SK-MEL-5 (cell line): ENCODE measurements at places on chromosomes 1 and 21.
A peak's percentile ranks its signal among the peaks of the same experiment; 100 is the strongest.

DNA sequence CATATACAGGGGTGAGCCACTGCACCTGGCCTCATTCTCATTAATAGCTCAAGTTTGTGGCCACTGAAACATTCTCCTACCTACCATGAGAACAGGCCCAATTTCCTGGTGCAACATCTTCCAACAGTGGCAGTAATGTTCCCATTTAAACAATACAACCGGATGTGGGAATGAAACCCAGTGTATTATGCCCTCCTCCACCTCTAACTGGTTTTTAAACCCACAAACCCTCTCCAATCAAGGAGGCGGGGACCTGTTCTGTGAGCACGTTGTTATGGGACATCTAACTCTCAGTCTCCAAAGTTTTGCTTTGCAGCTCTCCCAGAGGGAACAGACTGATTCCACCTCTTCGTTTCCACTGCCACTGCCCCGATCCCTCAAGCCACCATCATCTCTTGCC is 2.6 kb downstream of the CTNNBIP1 start:
- DNase-seq = no peak

DNA sequence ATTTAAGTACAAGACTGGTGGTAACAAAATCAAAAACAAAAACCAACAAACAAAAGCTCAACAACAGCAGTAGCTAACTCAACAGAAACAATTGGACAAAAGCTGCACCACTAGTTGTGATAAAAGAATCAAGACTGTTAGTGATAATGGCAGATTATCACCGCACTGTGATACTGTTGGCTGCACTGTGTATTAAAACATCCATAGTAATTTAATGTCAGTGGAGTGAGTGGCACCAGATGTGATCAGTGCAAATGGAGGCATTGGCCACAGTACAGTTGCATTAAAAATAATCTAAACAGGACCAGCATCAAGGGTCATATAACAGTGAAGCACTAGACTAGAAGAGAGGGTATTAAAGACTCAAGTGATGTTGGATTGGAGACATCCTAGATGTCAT is 1341.3 kb downstream of the MRPL39 start:
- DNase-seq = no peak

DNA sequence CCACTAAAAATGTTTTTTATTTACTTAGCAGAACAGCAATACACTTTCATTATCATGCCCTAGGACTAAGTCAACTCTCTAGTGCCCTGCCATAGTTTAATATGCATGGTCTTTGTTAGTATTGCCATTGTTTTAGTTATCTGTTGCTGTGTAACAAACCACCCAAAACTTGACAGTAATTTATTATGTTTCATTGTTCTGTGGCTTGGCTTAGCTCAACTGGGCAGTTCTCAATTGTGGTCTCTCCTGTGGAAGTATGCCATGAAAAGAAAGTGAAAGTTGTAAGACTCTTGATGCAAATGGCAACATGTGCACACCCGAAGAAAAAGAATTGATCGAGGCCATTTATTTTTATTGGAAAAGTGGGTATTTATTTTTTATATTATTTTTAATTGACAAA is 206.3 kb upstream of the KCTD3 start:
- DNase-seq = peak; percentile 69

DNA sequence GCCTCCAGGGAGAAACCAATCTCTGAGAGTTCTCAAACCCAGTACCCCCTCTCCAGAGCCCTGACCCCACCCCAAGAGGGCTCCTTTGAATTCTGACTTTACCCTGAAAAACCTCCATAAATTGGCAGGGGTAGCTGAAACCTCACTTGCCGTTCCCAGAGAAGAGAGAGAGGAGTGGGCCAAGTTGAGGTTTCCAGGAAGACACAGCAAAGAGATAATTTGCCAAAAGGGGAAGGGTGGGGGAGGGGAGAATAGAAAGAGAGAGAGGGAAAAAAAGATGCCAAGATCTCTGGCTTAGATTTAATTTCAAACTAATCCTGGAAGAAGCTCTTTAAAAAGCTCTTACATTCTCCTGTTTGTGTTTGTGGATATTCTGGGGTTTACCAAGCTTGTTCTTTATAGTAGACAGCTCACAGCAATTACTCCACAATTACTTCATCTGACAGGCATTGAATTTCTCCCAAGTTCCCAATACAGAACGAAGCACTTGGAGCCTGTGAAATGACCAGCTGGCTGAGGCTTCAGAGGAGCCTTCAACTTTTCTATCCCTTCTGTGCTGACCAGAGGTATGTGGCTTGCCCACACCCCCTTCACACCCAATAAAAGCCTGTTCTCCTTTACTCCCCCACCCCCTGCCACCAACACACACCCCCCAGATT is 1.1 kb upstream of the GRHL3 start:
- DNase-seq = no peak

GRCh38 chr1:199167460-199167859 is 528.6 kb downstream of the PTPRC start:
- DNase-seq = no peak

DNA sequence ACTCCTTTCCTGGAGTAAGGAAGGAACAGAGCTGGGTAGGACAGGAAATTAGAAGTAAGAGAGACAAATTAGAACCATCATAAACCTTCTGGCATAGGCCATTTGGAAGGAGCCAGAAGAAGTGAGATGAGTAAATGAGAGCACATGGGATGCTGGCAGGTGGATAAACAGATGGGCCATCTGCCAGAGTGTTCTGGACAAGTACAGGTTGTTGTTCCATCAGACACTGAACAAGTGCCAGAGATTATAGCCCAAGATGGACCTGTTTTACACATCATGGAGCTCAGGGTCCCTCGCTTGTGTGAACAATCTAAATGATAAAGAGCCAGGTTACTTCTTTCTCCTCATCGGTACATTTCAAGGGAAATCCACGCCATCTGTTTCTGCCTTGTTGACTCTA is 200.3 kb downstream of the HHIPL2 start:
- no peak for DNase-seq

GRCh38 chr1:8892026-8892425 is 13.5 kb upstream of the ENO1 start:
- no peak for DNase-seq
